Neural crest cell (in vitro differentiated cells): ENCODE measurements at places on chromosomes 3 and 15. TPM values are rescaled to one million over a fixed set of nuclear protein-coding genes. Genes with fewer than 3 reads are reported as not detected.
A peak's percentile ranks its signal among the peaks of the same experiment; 100 is the strongest.

Gene FBN1
- total RNA-seq: 22.1 and 24.3 TPM in 2 replicates

Gene MUSTN1
- 3.4 and 4.1 TPM in 2 replicates for total RNA-seq

Gene CYP1A1
- 1.7 and 2.3 TPM in 2 replicates for total RNA-seq

Gene RASL12
- 1.5 and 1.8 TPM in 2 replicates for total RNA-seq

Gene LACTB
- total RNA-seq: 7.0 and 8.5 TPM in 2 replicates

Gene PIGZ
- 1.9 TPM in 2 replicates for total RNA-seq

Gene CAV3
- total RNA-seq: not detected in 2 replicates

Gene C3orf70
- total RNA-seq: 15.9 and 16.1 TPM in 2 replicates

DNA sequence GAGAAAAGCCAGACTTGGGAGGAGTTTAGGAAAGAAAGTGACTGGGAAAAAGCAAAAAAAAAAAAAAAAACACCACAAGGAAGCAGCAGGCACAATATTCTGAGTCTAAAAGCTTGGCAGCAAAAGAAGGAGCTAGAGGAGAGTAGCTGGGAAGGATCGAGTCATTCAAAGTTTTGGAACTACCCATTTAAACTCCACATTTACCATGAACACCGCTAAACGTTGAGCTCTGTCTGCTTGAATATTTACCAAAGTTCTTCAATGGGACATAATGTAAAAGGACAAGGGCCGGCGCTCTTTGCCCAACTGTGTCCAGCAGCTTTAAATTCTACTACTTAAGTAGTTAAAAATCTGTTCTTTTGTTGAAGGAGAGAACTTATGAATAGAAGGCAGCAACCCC, 481.9 kb downstream of the FOXP1 start:
- no peak for DNase-seq
- no peaks in the 10 kb centered on the region for H3K27me3 ChIP-seq
- no peak overlapping the region for H3K4me3 ChIP-seq
- H3K4me1 ChIP-seq: peaks cover 33% of the 10 kb centered on the region

- peaks cover 10% of the 10 kb centered on the region for H3K4me1 ChIP-seq
These were observed 118.3 kb downstream of the GALK2 start for GRCh38 chr15:49288391-49288790.

DNA sequence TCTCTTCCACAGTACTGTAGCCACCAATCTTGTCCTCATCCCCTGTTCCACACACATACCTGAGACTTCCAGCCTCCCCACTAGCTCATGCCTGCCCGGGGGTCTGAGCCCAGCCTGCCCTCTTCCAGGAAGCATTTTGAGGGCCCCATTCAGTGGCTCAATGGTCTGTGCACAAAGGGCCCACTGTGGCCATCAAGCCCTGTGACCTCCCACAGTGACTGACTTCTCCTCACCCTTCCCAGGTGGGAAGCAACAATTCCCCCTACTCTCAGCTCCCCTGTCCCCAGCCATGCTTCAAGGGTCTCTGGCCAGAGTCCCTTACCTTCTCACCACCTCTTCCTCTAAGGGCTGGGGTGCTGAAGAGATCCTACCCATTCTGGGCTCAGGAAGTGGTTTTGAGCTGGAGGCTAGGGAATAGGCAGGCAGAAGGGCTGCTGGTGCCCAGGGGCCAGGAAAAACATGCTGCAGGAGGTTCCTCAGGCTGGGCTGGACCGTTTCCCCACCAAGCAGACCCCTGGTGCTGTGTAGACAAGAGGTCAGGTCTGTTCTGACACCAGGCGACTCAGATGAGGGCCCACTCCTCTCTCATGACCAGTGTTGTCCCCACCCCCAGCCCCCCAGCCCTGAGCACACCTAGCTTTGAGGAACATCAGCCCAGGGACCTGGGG, 3.0 kb upstream of the KLF15 start:
- peaks cover 22% of the 10 kb centered on the region for H3K27me3 ChIP-seq
- peaks cover 21% of the 10 kb centered on the region for H3K4me1 ChIP-seq
- DNase-seq: no peak
- no peak overlapping the region for H3K4me3 ChIP-seq
- no peaks in the 10 kb centered on the region for H3K36me3 ChIP-seq

DNA sequence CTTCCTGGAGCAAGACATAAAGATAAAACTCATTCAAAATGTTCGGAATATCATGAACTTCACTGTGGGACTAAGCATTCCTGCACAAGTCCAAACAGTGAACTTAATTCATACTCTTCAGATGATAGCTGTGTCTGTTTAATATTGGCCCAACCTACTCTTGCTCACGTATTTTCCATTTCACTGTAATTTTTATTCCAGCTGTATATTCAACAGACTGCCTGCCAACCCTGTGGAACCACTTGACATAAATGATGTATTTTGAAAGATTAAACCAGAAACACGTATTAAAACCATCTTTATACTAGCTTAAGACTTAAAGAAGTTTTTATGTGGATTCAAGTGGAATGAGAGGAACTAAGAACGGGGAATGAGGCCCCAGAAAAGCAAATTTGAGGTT, 172.5 kb downstream of the TMEM108 start:
- peaks cover 20% of the 10 kb centered on the region for H3K4me1 ChIP-seq
- no peak overlapping the region for H3K4me3 ChIP-seq
- H3K36me3 ChIP-seq: peaks cover 2% of the 10 kb centered on the region
- no peak overlapping the region for H3K27ac ChIP-seq

- no peak overlapping the region for H3K27ac ChIP-seq
- DNase-seq: no peak
- H3K4me1 ChIP-seq: no peaks in the 10 kb centered on the region
These were observed 93.8 kb upstream of the IGF1R start for GRCh38 chr15:98554272-98555172.

- no peak overlapping the region for H3K4me3 ChIP-seq
- H3K36me3 ChIP-seq: no peaks in the 10 kb centered on the region
- H3K27ac ChIP-seq: no peak overlapping the region
- no peaks in the 10 kb centered on the region for H3K27me3 ChIP-seq
- no peaks in the 10 kb centered on the region for H3K4me1 ChIP-seq
These were observed 283.3 kb upstream of the ROBO2 start for GRCh38 chr3:76756577-76756976.

DNA sequence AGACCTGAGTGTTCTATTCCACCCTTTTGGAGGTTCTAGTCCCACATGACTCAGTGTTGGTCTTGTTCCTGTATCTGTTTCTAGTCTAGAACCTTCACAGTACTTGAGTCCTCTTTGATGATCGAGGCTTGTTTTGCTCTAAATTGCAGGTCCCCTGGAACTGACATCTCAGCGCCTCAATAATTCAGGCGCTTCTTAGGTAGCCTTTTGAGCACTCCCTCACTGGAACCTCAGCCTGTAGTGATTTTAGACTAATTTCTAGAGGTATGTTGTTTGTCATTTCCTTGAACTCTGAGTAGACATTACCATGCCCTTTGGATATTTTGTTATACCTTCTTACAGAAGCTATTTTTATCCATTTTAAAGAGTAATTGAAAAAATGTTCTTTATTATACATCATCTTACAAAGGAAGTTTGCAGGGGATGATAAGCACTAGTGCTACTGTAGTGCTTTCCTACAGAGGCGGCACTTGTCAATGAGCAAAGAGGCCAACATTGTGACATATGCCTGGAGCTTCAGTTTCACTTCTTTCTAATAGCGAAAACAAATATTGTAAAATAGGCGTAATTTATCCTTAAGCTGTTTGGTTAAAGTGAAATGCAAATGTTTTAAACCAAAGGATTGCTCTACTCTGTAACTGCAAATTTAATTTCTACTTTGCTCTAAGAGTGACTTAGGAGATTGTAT, 75.7 kb downstream of the EFL1 start:
- no peaks in the 10 kb centered on the region for H3K36me3 ChIP-seq
- H3K4me3 ChIP-seq: no peak overlapping the region
- H3K4me1 ChIP-seq: peaks cover 34% of the 10 kb centered on the region
- DNase-seq: no peak
- H3K27ac ChIP-seq: no peak overlapping the region

- H3K4me3 ChIP-seq: peak overlapping the region; percentile 29
- peaks cover 12% of the 10 kb centered on the region for H3K4me1 ChIP-seq
- H3K27me3 ChIP-seq: peaks cover 3% of the 10 kb centered on the region
These were observed 7.7 kb downstream of the MAP6D1 start for GRCh38 chr3:183817639-183818038.

DNA sequence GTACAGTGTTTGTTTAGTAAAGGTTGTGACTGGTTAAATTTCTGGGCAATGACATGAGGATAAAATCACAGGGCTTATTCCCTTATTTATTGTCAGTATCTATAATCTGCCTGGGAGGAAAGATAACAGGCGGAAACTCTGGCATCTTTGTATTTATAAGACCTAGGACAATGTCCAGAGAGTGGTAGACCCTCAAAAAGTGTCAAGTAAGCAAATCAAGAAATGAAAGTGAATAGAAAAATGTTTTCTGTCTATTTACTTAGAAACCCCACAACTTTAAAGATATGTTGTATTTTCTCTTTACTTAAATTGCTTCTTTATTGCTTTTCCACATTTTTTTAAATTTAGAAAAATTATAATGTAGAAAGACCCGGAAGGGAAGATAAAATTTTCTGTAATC, 544.6 kb downstream of the EDEM1 start:
- no peaks in the 10 kb centered on the region for H3K36me3 ChIP-seq
- H3K4me1 ChIP-seq: no peaks in the 10 kb centered on the region
- no peak for DNase-seq
- no peak overlapping the region for H3K4me3 ChIP-seq

- no peak overlapping the region for H3K27ac ChIP-seq
- H3K4me1 ChIP-seq: peaks cover 6% of the 10 kb centered on the region
- no peaks in the 10 kb centered on the region for H3K36me3 ChIP-seq
- peaks cover 15% of the 10 kb centered on the region for H3K27me3 ChIP-seq
These were observed 27.0 kb downstream of the CRYGS start for GRCh38 chr3:186517218-186517617.

- DNase-seq: no peak
- no peak overlapping the region for H3K27ac ChIP-seq
- H3K36me3 ChIP-seq: no peaks in the 10 kb centered on the region
- no peaks in the 10 kb centered on the region for H3K4me1 ChIP-seq
- H3K4me3 ChIP-seq: no peak overlapping the region
These were observed 16.0 kb upstream of the MINDY4B start for GRCh38 chr3:150921209-150921608.

GRCh38 chr15:62927196-62927595, 115.4 kb upstream of the TPM1 start:
- no peak overlapping the region for H3K4me3 ChIP-seq
- no peaks in the 10 kb centered on the region for H3K4me1 ChIP-seq
- DNase-seq: no peak

GRCh38 chr3:28212681-28213080, 28.7 kb upstream of the CMC1 start:
- H3K4me1 ChIP-seq: no peaks in the 10 kb centered on the region
- peaks cover 2% of the 10 kb centered on the region for H3K36me3 ChIP-seq
- H3K27me3 ChIP-seq: no peaks in the 10 kb centered on the region
- no peak overlapping the region for H3K4me3 ChIP-seq
- DNase-seq: no peak

- no peak overlapping the region for H3K4me3 ChIP-seq
- H3K27ac ChIP-seq: no peak overlapping the region
- H3K4me1 ChIP-seq: peaks cover 16% of the 10 kb centered on the region
- DNase-seq: no peak
These were observed 177.3 kb downstream of the GAP43 start for GRCh38 chr3:115800489-115801075.

DNA sequence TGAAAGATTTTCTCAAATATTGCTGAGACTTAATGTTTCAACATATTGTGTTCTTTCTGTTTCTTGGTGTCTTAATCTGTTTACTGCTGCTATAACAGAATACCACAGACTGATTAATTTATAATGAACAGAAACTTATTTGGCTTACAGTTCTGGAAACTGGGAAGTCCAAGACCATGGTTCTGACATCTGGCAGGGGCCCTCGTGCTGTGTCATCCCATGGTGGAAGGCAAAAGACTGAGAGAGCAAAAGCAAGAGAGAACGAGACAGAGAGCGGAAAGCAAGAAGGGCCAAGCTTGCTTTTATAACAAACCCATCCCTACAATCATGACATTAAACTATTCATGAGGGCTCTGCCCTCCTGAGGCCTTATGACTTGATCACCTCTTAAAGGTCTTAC, 88.7 kb downstream of the ARNT2 start:
- H3K36me3 ChIP-seq: peaks cover 36% of the 10 kb centered on the region
- peaks cover 20% of the 10 kb centered on the region for H3K4me1 ChIP-seq
- no peaks in the 10 kb centered on the region for H3K27me3 ChIP-seq
- no peak overlapping the region for H3K4me3 ChIP-seq

DNA sequence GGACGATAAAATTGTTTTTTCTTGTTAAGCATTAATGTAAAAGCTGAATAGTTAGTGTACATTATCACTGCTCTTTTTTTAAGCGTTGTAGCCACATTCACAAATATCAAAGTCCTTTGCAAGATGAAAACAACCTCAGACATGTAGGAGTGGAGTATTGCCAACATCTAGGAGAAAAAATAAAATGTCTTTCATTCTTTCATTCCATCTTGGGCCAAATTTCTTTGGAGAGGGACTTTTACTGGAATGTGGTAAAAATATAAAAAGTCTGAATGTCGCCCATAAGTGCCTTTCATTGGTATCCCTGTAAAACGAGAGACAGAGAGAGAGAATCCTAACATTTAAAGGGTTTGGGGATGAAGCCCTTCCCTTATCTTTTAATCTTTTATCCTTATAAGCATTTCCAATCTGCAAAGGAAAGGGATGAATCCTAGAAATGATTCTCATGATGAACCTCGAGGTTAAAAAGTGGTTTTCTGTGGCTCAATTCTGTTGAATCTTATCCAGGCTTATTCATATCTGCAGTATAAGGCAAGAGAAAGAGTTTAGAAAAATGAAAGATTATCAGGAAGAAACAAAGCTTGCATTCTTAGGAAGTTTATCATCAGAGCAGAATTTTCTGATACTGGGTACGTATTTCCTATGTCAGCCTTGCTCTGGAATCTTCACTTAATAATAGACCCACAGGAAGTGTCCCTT, 1031.7 kb downstream of the MCTP2 start:
- H3K27me3 ChIP-seq: no peaks in the 10 kb centered on the region
- no peak overlapping the region for H3K27ac ChIP-seq
- no peak overlapping the region for H3K4me3 ChIP-seq
- DNase-seq: no peak

- H3K27ac ChIP-seq: no peak overlapping the region
- peaks cover 19% of the 10 kb centered on the region for H3K27me3 ChIP-seq
- no peak overlapping the region for H3K4me3 ChIP-seq
- peaks cover 15% of the 10 kb centered on the region for H3K4me1 ChIP-seq
- DNase-seq: no peak
These were observed 5.0 kb downstream of the MASP1 start for GRCh38 chr3:187286467-187287059.

DNA sequence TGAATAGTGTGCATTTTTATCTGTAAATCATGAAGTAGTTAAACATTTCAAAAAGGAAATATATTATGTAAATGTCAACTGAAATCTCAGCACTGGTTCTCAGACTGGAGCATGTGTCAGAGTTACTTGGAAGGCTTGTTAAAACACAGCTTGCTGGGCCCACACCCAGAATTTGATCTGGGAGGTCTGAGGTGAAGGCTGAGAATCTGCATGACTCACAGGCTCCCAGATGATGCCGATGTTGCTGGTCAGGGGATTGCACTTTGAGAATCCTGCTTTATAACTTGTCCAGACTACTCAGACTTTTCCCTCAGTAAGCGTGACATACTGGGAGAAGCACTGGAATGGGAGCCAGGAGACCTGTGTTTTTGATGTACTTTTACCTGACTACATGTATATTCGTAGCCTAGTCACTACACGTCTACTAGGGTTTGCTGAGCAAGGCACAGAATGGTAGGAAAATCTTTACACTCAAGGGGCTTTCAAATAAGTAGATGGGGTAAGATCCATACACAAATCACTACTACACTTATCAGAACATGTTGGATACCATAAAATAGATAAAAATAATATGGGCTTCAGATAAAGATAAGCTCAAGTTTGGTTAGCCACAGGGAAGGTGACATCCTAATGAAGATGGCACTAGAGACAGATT, 77.1 kb upstream of the MEX3B start:
- no peak overlapping the region for H3K4me3 ChIP-seq
- no peaks in the 10 kb centered on the region for H3K4me1 ChIP-seq
- H3K27me3 ChIP-seq: no peaks in the 10 kb centered on the region
- no peak for DNase-seq
- no peak overlapping the region for H3K27ac ChIP-seq
- H3K36me3 ChIP-seq: peaks cover 9% of the 10 kb centered on the region
